ENCODE measurements at places on chromosomes 11 and 22. TPM values are rescaled to one million over a fixed set of nuclear protein-coding genes. Genes with fewer than 3 reads are reported as not detected.

The CCDC73 gene
- not detected for total RNA-seq

The CD3D gene
- total RNA-seq: not detected

The OR52I2 gene
- total RNA-seq: not detected

The ACTN3 gene
- total RNA-seq: 0.10 TPM

The EMID1 gene
- 10.3 TPM for total RNA-seq

The MMP7 gene
- total RNA-seq: 0.20 TPM

The OR8G1 gene
- total RNA-seq: not detected
